ENCODE measurements at places on chromosomes 4 and X.

- no peak for DNase-seq
Observed at GRCh38 chr4:40621592-40622512, 7.8 kb downstream of the RBM47 start.

GRCh38 chrX:68870357-68870756 is 41.5 kb downstream of the EFNB1 start:
- no peak for DNase-seq

DNA sequence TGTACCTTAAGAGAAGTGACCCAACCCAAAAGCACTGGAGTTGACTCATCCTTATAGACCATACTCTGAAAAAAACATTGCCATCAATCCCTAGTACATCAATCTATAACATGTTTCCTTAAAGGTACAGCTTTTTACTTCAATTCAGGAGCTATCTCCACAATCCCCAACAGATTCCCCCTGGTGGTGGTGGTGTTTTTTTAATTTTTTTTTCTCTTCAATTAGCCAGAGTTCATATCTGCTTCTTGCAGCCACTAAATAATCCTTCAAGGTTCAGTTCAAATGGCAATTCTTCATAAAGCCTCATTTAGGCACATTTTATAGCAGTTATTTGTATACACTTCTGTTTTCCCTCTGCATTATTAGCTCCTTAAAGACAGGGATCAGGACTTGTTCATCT is 60.7 kb upstream of the KDR start:
- no peak for DNase-seq

DNA sequence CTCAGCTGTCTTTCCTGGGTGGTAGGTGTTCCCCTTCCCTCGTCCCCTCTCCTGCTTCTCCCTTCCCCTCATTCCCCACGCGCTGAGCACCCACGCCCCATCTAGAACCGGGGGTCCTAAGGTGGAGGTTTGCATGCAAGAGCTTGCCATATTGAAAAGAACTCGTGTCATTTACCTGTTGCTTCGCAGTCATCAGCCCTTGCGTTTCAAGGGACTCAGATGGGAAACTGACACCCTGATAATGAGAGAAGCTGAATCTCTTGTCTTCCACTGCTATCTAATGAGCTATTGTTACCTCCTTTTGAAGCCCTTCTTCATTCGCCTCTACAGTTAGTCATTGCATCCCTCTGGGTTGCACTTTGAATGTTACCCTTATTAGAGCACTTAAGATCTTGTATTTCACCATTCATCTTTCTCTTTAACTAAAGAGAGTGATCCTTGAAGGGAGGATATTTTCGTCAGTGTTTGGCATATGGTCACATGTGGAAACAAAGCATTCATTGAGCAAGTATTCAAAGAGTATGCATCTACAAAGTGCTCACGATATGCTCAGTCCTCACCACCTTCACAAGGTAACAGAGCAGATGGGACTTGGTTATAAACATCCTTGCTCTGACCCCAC is 25.7 kb downstream of the ARL9 start:
- DNase-seq, result no peak

GRCh38 chr4:62407534-62407933 is 1207.4 kb downstream of the ADGRL3 start:
- DNase-seq, result no peak
